Muscle of leg (tissue), 16 donors: ENCODE measurements at places on chromosomes 7 and 10.

DNA sequence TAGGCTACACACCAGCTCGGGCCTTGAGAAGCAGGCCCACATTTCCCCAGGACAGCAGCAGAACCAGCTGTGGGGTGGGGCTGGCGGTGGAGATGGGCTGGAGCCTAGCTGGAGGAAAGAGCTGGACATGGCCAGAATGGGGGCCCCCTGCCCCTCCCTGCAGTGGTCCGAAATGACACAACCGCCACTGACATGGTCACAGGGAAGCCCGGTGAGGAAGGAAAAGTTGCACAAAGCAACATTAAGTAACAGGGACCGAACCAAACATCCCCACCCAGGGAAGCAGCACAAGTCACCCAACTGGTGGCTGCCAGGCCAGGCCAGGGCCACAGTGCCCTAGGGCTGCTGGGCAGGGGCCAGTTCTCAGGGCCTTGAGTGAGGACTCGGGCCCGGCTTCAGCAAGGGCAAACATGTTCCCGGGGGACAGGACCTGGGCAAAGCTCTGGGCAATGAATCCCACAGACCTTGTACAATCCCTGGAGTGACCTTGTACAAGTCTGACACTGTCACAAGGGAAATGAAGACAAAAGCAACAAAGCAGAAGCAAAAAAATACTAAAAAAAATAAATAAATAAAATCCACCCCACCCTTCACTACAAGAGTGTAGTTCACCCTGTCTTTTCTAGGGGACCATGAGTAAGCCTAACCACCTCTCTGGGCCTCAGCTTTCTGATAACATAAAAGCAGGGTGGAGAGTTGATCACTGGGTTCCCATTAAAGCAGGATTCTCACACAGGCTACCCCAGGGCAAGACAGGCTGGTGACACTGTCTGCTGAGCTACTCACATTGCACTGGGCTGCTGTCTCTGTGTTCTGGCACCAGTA is 33.0 kb downstream of the PSAP start:
- no peak for DNase-seq

- no peak for DNase-seq
Observed at GRCh38 chr10:45052700-45053099, 52.0 kb downstream of the ZNF22 start.

- no peak for DNase-seq
Observed at GRCh38 chr10:7274293-7274692, 136.5 kb downstream of the SFMBT2 start.

DNA sequence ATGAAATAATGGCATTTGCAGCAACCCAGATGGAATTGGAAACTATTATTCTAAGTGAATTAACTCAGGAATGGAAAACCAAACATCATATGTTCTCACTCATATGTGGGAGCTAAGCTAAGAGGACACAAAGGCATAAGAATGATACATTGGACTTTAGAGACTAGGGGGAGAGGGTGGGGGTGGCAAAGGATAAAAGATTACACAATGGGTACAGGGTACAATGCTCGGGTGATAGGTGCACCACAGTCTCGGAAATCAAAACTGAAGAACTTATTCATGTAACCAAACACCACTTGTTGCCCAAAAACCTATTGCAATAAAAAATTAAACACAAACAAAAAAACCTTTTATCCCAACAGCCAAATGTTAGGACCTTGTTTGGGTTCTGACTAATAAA is 17.8 kb downstream of the AGMO start:
- no peak for DNase-seq

- DNase-seq = peak; percentile 60
Observed at GRCh38 chr7:76023002-76023401, 24.8 kb downstream of the STYXL1 start.

DNA sequence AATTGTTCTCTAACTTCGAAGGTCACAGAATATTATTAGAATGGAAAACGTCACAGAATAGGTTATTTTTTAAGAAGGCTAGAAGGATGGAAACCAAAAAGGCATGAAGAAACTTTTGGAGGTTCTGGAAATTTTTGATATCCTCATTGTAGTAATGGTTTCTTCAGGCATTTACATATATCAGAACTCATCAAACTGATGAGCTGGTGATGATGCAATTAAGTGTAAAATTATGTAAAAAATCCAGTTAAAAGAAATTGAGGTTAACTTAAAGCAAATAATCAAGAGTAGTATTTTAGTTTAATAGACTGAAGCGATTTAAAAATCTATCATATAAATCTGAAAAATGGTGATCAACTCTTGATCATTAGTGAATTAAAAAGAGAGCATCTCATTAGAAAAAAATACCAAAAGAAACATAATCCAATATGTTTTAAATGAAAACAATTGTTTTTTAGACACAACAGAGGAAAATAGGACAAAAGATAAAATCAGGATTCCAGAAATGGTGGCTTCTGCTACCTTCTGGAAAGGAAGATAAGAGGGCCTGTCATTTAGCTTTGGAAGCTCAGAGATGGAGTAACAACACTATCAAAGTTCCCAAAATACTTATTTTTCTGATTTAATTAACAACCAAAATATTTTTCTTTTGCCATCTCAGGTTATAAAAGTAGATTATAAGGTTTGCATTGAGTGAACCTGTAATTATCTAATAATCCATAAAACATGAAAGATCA is 9.8 kb downstream of the PSMA2 start:
- no peak for DNase-seq
